ENCODE measurements at places on chromosomes 7 and 10. TPM values are rescaled to one million over a fixed set of nuclear protein-coding genes. Genes with fewer than 3 reads are reported as not detected.

- DNase-seq = no peak
Observed at GRCh38 chr7:96739609-96740008, 30.0 kb upstream of the SEM1 start.

DNA sequence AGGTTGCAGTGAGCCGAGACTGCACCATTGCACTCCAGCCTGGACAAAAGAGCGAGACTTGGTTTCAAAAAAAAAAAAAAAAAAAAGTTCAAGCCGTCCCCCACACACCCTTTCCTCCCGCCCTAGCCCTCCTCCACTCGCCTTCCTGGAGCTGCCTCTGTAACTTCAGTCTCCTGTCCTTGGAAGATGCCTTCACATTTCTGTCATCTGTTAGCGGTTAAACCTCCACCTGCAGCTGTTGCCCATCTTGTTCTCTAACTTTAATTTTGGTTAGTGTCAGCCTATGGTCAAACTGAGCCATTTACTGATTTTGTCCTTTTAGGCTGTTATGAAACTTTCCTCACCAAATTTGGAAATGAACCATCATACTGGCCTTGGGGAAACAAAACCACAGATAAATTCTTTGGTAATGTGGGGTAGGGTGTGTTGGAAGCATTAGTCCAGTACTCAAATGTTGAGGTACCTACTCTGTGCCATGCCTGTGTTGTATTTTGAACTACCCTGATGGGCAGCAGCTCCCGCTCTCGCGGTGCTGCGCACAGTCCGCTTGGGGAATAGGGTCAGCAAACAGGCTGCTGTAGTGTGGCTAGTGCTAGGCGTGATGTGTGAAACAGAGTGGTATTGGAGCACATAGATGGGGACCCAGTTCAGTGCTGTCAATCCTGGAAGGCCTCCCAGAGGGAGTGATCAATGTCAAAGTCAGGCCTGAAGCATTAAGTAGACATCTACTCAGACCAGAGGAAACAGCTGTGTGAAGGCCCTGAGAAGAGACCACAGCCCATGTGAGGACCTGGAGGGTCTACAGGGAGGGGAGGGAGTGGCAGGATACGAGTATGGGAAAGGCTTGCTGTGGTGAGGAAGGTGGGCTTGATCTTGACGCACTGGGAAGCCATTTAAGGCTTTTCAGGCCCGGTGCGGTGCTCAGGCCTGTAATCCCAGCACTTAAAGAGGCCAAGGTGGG, 26.9 kb downstream of the SFXN4 start:
- no peak for DNase-seq

DNA sequence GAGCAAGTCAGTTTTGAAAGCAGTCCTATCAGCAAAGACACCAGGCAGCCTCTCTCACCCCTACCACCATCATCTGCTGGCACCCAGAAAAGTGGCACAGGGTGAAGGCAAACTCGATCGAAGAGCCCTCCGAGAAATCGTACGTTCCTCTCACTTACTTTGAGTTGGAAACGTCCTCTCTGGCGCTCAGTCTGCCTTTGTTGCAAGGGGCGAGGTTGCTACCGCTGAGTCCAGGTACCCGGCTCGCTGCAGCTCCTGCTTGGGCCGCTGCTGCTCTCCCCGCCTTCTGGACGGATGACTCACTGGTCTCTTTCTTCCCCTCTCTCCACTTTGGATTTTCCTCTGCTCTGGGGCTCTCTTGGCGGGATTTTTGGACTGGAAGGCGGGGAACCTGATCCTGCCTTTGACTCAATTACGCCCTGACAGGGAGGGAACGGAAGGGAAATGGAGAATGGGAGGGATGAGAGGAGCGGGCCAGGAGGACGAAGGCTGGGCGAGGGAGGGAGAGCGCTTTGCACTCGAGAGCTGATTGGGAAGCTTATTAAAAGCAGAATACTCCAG, at the start of gene PTN:
Gene PTN, minus strand, starts transcription at position 453 of the 561 bp plus-strand sequence. CDS start 88,760 bp downstream, outside the sequence.
- DNase-seq = peak; percentile 63

- no peak for DNase-seq
Observed at GRCh38 chr7:42448901-42449300, 211.9 kb upstream of the GLI3 start.

DNA sequence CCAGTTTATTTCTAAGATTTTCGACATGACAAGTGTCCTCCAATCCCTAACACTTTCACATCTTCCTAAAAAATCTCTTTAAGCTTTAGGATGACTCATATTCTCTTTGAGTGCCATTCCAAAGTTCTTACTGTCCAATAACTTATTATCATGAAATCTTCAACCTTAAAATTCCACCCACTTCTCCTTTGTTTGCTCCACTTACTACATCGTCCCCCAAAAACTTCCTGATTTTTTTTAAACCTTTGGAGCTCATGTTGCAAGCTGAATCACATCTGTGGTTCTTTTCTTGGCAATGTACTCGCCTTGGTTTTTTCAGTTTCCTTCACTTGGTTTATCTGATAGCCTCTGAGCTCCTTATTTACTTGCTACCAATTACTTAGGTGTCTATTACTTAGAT, 39.2 kb upstream of the JCAD start:
- DNase-seq = peak; percentile 78

DNA sequence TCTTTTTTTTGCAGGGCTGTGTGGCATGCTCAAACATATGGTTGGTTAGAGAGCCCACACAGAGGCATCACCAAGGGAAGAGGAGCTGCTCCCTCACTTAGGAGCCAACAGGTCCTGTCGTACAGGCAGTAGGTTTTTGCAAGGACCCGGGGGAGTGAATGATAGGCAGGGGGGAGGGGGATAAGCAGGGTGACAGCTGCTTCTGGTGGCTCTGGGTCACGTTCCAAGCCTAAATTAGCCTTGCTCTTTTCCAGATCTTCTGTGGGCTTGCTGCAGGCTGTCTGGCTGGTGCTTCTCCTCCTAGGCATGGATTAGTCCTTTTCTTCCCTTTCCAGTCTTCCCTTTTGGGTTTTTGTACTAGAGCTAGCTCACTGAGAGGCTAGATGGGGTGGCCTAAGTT, 117.7 kb upstream of the PODXL start:
- no peak for DNase-seq

- DNase-seq = no peak
Observed at GRCh38 chr10:38156416-38157269, 62.5 kb downstream of the ZNF37A start.

DNA sequence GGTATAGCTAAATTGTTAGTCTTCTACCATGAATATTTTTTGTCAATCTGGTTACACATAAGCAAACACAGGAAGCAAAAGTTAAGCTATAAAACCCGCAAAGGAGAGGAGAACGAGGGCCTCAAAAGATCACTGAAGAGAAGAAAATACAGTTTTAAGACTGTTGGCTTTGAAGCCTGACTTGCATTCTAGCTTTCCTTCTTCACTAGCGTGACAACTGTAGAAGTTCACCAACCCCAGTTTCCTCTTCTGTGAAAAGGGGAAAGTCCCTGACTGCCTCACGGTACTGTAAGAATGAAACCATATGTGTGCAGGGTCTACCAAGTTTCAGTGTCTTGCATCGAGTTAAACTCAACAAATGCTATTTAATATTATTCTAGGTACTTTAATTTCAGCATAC, 7.5 kb upstream of the LRRN3 start:
- peak; percentile 81 for DNase-seq

FZD8 gene
- total RNA-seq = 15.9 TPM

ATRNL1 gene
- total RNA-seq = 36.2 TPM

CAMK2B gene
- total RNA-seq = not detected

CLRN3 gene
- not detected for total RNA-seq

GALNT17 gene
- total RNA-seq = not detected
